ENCODE measurements at places on chromosomes 13 and 19.

GRCh38 chr19:41408256-41408655 is 10.6 kb downstream of the BCKDHA start:
- no peak for DNase-seq

- DNase-seq = peak; percentile 28
These were observed 32.8 kb downstream of the ELF1 start for GRCh38 chr13:40986101-40986856.

DNA sequence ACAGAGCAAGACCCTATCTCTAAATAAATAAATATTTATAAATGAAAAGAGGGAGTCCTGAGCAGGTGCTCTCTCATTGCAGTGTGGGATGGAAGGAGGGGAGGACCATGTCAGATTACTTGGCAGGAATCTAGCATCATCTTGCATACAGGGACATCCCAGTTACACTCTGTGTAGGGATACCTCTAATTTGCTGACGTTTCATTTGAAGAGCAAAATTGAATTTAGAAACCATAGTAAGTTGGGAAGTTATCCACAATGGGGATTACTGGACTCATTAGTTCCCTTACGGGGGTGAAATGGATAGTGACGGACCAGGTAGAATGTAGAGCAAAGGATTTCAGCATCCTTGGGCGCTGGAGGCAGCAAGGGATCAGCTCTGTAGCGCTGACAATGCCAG is 52.1 kb downstream of the ARHGEF18 start:
- DNase-seq = no peak

- no peak for DNase-seq
These were observed 23.7 kb upstream of the GPR18 start for GRCh38 chr13:99281811-99282263.

DNA sequence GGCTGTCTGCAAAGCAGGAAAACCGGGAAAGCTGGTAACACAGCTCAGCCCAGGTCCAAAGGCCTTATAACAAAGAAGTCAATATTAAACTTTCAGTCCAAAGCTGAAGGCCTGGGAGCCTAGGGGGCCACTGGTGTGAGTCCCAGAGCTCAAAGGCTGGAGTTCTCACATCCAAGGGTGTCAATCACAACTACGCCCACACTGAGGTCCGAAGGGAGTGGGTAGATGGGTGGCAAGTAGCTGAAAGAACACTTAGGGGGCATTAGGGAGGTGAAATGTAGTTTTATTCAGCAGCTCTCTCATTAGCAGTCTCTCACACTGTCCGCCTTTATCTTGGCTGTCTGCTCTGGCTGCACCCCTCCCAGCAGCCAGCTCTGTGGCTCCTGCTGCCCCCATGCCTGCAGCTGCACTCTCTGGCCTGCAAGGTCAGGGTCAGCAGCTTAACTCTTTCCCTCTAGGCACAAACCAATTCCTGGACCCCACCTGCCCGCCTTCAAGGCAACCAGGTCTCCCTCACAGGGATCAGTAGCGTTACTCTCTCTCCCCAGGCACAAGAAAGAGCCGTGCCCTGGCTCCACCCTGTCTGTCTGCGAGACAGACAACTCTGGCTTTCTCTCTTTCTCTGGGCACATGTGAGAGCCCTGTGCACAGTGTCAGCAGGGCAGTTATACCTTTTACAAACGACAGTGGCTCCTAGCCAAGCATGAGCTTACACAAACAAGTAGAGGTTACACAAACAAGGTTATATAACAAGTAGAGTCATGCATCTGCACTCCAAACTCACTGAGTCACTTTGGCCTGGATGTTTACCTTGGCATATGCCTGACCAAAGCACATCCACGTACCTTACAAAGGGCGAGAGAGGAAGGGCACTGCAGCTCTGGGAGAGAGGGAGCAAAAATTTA is 249.4 kb upstream of the PCDH20 start:
- DNase-seq = peak; percentile 9

GRCh38 chr13:95315752-95316151 is 14.5 kb upstream of the ABCC4 start:
- DNase-seq = no peak

- DNase-seq = no peak
These were observed 21.9 kb upstream of the EVI5L start for GRCh38 chr19:7808108-7808507.

GRCh38 chr19:15837221-15837731 is 21.8 kb upstream of the OR10H1 start:
- DNase-seq = no peak

- no peak for DNase-seq
These were observed 188.2 kb upstream of the RFC3 start for GRCh38 chr13:33629605-33630360.

- DNase-seq = no peak
These were observed 33.9 kb upstream of the CCNE1 start for GRCh38 chr19:29777781-29778309.

DNA sequence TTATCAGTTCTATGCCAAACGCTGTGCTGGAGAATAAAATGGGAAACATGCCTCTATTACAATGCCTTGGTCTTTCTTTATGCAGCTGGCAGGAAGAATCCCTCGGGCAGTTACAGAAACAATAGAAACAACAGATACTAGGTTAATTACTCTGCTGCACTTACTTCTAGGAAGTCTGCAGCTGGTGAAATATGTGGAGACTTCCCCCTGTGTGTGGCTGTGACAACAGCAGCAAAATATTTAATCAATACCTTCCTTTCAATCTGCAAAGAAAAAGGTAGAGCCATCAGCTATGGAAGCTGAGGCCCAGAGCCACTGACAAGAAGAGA is 9.9 kb downstream of the STOML3 start:
- DNase-seq = no peak

DNA sequence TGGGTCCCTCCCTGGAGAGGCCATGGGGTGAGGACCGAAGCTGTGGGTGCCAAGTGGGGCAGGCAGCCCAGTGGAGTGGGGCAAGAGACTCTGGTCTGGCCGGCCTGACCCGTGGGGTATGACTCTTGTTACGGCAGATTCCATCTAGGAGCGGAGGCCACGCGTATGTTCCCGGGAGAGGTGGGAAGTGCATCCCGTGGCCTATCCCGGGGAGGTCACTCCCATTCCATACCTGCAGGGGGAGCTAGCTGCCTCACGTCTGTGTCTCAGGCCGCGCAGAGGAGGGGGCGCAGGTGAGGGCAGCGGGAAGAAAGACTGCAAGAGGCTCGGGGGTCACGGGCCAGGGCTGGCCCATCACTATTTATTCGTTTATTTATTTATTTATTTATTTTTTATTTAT is 4.9 kb downstream of the CSNK1G2 start:
- DNase-seq = peak; percentile 22

DNA sequence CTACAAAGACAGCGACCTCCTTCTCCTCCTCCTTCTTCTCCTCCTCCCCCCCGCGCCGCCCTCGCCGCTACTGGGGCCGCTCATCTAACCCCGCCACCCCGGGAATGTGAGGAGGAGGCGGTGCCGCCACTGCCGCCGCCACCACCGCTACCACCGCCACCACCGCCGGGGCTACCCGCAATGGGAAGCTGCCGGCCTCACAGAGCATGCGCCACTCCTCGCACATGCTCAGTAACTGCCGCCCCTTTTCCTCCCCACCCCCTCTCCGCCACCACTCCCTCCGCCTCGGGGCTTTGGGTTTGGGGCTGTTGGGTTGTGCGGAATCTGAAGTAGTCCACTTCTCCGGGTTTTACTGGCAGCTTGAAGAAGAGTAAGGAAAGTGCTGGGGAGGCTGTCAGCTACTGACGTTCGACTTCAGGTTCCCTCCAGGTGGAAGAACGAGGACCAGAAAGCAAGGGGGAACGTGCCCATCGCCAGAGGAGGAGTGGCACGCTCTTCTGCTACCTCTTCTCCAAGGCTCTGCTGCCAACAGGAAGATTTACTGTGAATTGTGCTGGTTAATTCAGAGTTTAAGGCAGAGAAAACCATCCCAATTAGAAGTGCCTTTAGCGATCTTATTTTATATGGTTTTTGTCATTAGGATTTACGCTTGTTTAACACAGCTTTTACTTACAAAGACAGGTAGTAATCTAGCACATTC is at the start of gene MYCBP2:
Gene MYCBP2, minus strand, starts transcription at position 190 of the 700 bp plus-strand sequence. CDS start 319 bp downstream, outside the sequence.
- DNase-seq = peak; percentile 99

GRCh38 chr19:49830766-49831165 is 12.7 kb downstream of the MED25 start:
- DNase-seq = no peak

- no peak for DNase-seq
These were observed 167.9 kb downstream of the LMO7 start for GRCh38 chr13:75804054-75804453.

- DNase-seq = no peak
These were observed 160.7 kb downstream of the LMO7 start for GRCh38 chr13:75796825-75797224.

DNA sequence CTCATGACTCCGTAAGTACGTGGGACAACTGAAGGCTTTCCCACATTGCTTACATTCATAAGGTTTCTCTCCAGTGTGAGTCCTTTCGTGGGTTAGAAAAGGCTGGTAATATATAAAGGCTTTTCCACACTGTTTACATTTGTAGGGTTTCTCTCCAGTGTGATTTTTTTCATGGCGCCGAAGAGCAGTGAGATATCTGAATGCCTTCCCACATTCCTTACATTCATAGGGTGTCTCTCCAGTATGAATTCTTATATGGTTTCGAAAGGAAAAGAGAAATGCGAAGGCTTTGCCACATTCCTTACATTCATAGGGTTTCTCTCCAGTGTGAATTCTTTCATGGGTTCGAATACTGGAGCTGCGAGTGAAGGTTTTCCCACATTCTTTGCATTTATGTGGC is 29.5 kb downstream of the ZNF490 start:
- no peak for DNase-seq

GRCh38 chr13:110812121-110812868 is 98.8 kb downstream of the ING1 start:
- peak; percentile 9 for DNase-seq

GRCh38 chr13:112986946-112987681 is 18.1 kb downstream of the MCF2L start:
- no peak for DNase-seq

DNA sequence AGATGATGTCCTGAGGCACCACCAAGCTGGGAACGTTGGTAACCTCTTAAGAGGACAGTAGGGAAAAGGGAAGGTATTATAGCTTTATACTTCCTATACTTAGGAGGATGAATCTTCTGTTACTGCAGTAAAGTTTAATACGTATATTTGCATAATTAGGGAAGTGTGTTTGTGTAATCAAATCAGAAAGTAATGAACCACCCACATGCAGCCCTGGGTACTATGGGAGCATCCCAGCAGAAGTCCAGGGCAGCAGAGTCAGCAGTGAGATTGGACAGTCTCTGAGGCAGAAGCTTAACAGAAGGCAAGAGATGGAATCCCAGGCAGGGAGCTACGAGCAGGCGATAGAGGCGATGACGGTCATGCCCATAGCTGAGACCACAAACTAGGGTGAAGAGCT is 12.5 kb downstream of the SAFB start:
- no peak for DNase-seq

DNA sequence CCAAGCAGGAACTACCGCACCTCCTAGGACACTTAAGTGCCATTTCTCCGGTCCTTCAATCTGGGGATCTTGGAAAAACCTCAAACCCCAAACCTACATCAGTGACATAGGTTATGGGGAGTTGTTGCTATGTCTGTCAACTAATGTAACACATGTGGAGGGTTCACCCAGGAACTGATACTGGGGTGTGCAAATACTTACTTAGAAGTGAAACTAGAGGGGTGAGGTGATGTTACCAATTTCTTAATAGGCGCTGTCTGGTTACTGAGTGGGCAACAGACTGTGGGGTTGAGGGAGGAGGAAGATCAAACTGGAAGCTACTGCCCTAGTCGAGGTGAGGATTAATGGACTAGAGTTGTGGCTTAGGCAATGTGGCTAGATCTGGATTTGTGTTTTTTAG is 1.9 kb downstream of the ZNF586 start:
- no peak for DNase-seq

- peak; percentile 77 for DNase-seq
These were observed 11.8 kb downstream of the CHAF1A start for GRCh38 chr19:4414144-4414799.

GRCh38 chr19:41927497-41928192 is 604 bp downstream of the ERFL start:
- DNase-seq = no peak

DNA sequence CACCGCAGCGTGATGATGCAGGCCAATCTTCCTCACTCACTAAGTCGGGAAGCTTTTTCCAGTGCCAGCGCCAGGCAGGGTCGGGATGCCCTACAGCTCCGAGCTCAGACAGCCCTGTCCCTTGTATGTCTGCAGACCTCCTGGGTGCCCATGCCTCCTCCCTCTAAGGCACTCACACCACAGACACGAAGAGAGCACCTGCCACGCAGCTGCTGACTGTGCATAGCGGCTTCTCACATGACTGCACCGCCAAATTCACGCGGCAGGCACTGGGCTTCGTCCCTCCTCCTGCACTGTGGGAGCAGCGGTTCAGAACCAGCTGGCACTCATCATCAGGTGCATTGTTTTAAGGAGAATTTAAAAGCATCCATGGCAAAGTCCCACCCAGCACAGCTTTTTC is 88.1 kb downstream of the SLC7A1 start:
- no peak for DNase-seq

- DNase-seq = no peak
These were observed 108.1 kb upstream of the UBL3 start for GRCh38 chr13:29958476-29958875.

- DNase-seq = peak; percentile 99
These were observed 18.3 kb upstream of the ENOX1 start for GRCh38 chr13:43805071-43805468.

- no peak for DNase-seq
These were observed 140.6 kb downstream of the KDM4B start for GRCh38 chr19:5109560-5109959.

DNA sequence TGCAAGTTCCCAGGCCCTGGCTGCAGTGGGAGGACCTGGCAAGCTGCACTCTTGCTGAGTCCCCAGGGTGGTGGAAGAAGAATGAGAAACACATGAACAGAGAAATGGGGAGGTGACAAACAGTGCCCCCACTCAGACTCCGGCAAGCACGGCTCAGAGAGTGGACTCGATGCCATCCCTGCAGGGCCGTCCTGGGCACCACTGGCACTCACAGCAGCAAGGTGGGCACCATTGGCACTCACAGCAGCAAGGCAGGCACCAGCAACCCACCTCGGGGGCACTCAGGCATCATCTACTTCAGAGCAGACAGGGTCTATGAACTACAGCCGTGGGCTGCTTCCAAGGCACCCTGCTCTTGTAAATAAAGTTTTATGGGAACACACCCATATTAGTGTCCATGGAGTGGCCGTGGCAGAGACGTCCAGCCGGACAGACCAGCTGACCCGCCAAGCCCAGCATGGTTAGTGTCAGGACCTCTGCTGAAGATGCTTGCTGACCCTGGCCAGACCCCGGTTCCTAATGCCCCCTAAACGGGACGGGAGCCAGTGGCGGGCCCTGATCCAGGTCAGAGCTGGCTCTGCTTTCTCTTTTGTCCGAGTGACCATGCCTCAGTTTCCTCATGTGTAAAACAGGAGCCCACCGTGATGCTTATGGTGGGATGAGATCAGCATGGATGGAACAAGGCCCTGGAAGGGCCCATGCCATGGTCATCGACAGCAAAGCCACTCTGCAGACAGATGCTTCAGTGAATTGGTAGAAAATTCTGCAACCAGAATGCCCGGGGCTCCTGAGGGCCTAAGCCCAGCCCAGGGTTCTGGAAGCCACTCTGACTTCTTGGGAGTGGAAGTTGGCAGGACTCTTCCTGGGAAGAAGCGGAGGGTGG is 2.1 kb upstream of the F10 start:
- DNase-seq = no peak

Data from cardiac fibroblast (primary cell).